Endothelial cell (in vitro differentiated cells): ENCODE measurements at places on chromosomes 16 and 17. TPM values are rescaled to one million over a fixed set of nuclear protein-coding genes. Genes with fewer than 3 reads are reported as not detected.

- peaks cover 12% of the 10 kb centered on the region for H3K27me3 ChIP-seq
- no peak overlapping the region for H3K27ac ChIP-seq
- no peak overlapping the region for H3K4me3 ChIP-seq
- peaks cover 23% of the 10 kb centered on the region for H3K36me3 ChIP-seq
These were observed 44.4 kb downstream of the DNAH9 start for GRCh38 chr17:11642655-11643054.

DNA sequence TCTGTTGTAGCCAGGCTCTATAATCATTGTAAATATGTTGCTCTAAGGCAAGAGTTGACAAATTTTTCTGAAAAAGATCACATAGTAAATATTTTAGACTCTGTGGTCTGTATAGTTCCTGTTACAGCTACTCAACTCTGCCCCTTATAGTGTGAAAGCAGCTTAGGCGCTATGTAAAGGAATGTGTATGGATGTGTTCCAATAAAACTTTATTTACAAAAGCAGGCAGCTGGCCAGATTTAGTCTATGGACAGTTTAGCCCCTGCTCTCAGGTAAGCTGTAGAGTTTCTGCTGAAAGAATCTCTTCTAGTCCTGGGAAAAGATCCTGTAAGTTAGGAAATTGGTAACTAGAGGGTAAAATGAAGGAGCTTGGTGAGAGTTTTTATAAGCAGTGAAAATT lies 133.1 kb downstream of the SALL1 start:
- H3K36me3 ChIP-seq, result no peaks in the 10 kb centered on the region
- no peaks in the 10 kb centered on the region for H3K27me3 ChIP-seq
- H3K4me1 ChIP-seq, result no peaks in the 10 kb centered on the region
- no peak for DNase-seq

The SCARF1 gene
- total RNA-seq, result 289 TPM

The COG4 gene
- total RNA-seq, result 64.1 TPM

DNA sequence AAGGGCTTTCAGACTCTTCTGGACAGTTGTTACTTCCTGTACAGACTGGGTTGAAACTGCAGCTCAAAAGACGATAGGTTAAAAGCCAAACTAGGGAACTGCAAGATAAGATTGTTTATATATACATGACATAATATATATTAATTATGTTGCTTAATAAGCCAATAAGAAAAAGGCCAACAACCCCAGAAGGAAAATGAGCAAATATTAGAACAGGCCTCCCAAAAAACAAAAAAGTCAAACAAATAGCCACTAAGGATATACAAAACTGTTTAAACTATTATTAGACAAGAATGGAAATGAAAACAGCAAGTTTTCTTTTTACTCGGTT lies 495 bp upstream of the CMTR2 start:
- H3K4me3 ChIP-seq, result no peak overlapping the region
- DNase-seq, result no peak
- H3K27me3 ChIP-seq, result peaks cover 2% of the 10 kb centered on the region
- peaks cover 12% of the 10 kb centered on the region for H3K36me3 ChIP-seq
- H3K4me1 ChIP-seq, result peaks cover 17% of the 10 kb centered on the region
